Anterior cingulate cortex (tissue), 58 donors: ENCODE measurements at places on chromosomes 13 and 19.

DNA sequence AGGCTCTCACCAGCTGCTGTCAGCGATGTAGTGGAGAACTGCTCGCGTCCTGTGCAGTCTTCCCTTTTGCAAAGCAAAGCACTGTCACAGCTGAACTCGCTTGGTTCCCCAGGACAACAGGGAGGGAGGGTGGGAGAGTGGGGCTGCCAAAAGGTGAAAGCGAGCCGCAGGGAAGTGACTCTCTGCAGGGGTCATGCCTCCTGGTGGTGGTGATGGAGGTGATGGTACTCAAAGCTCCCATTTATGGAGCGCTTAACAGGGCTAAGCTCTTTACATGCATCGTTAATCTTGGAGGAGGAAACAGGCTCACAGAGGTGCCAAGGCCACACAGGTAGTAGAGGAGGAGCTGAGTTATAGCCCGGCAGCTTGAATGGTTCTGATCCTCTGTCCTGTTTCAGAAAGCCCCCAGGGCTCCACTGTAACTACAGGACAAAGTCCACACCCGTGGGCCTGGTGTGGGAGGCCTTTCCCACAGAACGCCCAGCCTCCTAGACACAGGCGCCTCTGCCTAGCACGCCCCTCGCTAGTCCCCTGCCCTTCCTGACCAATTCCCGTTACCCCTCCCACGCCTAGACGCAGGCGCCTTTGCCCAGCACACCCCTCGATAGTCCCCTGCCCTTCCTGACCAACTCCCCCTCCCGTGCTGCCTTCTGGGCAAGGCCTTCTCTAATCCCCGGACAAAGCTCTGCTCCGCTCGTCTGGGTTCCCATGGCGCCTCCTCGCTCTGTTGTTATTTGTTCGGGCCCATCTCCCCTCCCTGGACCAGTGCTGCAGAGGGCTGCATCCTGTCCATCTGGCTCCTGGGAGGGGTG, 10.7 kb downstream of the PPP1R37 start:
- DNase-seq, result no peak

DNA sequence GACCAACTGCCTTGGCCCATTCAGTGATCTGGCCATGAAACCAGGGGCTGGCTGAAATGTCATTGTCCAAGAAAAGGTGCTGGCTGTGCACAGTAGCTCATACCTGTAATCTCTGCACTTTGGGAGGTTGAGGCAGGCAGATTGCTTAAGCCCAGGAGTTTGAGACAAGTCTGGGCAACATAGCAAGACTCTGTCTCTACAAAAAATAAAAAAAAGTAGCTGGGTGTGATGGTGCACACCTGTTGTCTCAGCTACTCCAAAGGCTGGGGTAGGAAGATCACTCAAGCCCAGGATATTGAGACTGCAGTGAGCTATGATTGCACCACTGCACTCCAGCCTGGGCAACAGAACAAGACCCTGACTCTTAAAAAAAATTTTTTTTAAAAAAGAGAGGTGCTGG, 28.6 kb upstream of the C19orf12 start:
- DNase-seq, result no peak

GRCh38 chr19:44891016-44891882, at the start of gene TOMM40:
Gene TOMM40 (plus strand): TSS chr19:44891254. CDS start chr19:44891416, 162 bp downstream.
- no peak for DNase-seq

GRCh38 chr13:46340011-46340410, 47.0 kb downstream of the RUBCNL start:
- no peak for DNase-seq

GRCh38 chr19:13622766-13623715, 116.8 kb upstream of the CACNA1A start:
- no peak for DNase-seq

- no peak for DNase-seq
Observed at GRCh38 chr13:25351404-25351803, 20.4 kb upstream of the ATP8A2 start.

- no peak for DNase-seq
Observed at GRCh38 chr13:93603043-93603442, 376.4 kb downstream of the GPC6 start.

GRCh38 chr13:94324767-94325540, 154.5 kb downstream of the DCT start:
- no peak for DNase-seq

GRCh38 chr19:1283917-1284292, 1.8 kb upstream of the EFNA2 start:
- no peak for DNase-seq

DNA sequence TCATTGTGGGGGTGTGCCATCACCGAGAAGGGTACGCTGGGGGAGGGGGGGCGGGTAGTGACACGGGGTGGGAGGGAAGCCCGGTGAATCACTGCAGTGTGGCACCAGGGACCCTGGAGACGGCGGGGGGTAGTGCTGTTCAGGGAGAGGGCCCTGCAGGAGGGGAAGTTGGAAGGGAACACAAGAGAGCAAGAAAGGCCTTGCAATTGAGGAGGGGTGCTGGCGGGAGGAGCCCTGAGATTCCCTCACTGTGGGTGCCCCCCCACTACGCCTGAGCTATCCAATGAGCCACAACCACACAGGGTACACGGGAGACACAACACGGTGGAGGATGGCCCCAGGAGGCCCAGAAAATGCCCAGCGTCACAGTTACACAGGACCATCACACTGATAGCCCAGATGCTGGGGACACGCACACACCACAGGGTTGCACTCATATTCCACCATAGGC, 516 bp upstream of the ATP1A3 start:
- DNase-seq, result no peak

GRCh38 chr13:43357564-43357963, 334.2 kb downstream of the DNAJC15 start:
- no peak for DNase-seq

DNA sequence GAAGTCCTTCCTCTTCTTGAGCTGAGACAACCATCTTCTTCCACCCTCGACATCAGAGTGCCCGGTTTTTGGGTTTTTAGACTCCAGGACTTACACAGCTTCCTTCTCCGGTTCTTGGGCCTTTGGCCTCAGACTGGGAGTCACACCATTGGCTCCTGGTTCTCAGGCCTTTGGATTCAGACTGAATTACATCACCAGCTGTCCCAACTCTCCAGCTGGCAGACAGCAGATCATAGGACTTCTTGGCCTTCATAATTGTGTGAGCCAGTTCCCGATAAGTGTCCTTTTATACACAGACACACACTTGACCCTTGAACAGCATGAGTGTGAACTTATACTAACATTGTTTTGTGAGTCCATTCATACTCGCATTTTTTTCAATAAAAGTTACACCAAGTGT, 166.0 kb upstream of the UBL3 start:
- no peak for DNase-seq

DNA sequence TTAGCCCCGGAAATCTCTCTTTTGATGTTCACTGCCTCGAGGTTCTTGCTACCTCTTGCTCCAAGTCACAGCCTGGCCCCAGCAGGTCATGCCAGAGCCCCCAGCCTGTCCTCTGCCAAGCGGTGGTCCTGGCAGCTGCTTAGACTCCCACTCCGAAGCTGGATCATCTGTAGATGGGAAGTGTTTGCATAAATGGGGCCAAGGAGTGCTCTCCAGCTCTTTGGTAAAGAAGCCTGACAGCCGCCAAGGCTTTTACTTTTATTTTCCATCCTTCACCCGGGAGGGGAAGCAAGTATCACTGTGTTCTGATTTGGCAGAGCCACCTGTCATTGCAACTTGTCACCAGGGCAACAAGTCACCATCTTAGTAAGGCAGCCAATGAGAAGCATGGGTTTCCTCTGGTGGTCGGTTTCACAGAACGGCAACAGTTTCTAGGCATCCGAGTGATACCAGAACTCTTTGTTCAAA, 10.6 kb upstream of the RETN start:
- DNase-seq, result peak; percentile 51

DNA sequence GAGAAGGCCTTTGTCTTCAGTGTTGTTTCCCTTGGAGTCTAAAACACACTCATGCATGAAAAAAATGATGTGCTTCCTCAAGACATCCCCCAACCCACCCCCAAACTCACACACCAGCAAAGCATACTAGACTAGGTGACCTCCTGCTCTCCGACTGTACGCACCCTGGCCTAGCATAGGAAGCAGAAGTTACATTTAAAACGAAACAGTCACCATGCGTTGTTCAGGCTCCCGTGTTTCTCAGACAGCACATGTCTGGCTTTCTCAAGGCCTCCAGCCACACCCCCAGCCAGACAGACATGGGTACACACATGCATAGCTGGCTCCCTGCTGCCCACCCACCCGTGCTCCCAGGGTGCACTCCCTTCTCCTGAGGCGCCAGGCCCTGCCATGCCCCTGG, 28.7 kb upstream of the C1QTNF9 start:
- DNase-seq, result peak; percentile 23

DNA sequence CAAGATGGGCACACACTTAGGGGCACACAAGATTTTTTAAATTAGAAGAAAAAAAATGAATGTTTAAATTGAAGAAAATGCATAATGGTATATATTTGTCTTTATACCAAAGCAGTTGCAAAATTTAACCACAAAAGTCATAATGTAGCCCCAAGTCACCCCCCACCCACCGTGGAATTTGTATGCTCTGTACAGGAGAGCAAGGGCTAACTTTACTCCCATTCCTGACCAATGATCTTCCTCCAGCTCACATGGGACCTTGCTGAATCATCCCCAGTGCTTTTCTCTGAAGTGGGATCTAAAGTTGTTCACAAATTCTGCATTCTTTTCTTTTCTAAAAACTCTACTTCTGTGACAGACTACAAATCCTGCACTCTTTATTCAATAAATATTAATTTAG, 597.0 kb downstream of the UQCRFS1 start:
- DNase-seq, result no peak

- DNase-seq, result no peak
Observed at GRCh38 chr13:60745343-60745742, 348.3 kb downstream of the TDRD3 start.

DNA sequence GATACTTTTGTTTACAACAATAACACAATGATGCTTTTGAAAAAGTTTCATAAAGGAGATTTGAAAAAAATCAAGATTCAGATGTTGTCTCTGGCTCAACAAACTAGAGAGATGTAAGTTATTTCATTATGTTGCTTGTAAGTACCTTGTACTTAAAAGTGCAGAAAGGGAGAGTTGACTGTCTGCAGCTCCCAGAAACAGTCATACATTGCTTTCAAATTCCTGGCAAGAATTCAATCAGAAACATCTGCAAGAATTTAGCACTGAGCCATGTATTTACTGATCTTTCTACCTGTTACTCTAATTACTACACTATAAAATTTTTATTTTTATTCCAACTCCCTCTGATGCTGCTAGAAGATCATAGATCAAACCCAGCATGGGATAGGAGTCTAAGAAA, 1261.3 kb upstream of the SPRY2 start:
- no peak for DNase-seq

- peak; percentile 12 for DNase-seq
Observed at GRCh38 chr13:99015606-99016490, 38.0 kb upstream of the DOCK9 start.

DNA sequence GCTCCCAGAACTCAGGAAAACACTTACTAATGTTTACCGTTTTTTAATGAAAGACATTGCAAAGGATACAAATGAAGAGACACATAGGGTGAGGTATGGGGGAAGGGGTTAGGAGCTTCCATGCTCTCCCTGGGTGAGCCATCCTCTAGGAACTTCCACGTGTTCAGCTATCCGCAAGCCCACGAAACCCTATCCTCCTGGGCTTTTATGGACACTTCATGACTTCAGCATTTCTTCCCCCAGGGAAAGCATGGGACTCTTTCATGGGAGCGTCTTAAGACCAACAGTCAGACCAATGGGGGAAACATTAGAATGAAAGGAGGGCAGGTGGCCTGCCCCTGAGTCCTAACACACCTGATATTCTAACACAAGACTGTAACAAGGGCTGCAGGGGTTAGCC, 6.6 kb upstream of the ESD start:
- no peak for DNase-seq

- no peak for DNase-seq
Observed at GRCh38 chr13:44431150-44431549, 57.5 kb downstream of the SERP2 start.

GRCh38 chr19:18501832-18502231, 20.0 kb downstream of the ELL start:
- DNase-seq, result no peak

GRCh38 chr13:51858433-51859247, 3.1 kb upstream of the CCDC70 start:
- DNase-seq, result no peak

- no peak for DNase-seq
Observed at GRCh38 chr13:33624253-33624652, 193.7 kb upstream of the RFC3 start.

DNA sequence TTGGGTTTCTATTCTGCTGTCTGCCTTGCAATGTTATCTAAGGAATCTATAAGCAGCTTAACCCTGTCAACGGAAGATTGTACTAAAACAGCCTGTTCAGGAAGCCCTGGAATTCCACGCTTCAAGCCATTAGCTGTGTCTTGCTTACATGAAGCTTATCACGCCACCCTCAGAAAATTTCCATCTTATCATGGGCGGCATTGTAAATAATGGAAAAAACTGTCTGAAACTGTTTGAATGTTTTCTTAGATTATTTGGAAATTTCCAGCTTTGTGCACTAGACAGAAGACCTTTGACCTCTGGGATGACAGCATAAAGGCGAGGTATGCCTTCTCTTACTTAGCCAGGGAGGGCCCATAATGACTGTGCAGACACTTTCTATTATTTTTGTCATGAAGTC, 319.7 kb downstream of the KCNRG start:
- DNase-seq, result no peak

DNA sequence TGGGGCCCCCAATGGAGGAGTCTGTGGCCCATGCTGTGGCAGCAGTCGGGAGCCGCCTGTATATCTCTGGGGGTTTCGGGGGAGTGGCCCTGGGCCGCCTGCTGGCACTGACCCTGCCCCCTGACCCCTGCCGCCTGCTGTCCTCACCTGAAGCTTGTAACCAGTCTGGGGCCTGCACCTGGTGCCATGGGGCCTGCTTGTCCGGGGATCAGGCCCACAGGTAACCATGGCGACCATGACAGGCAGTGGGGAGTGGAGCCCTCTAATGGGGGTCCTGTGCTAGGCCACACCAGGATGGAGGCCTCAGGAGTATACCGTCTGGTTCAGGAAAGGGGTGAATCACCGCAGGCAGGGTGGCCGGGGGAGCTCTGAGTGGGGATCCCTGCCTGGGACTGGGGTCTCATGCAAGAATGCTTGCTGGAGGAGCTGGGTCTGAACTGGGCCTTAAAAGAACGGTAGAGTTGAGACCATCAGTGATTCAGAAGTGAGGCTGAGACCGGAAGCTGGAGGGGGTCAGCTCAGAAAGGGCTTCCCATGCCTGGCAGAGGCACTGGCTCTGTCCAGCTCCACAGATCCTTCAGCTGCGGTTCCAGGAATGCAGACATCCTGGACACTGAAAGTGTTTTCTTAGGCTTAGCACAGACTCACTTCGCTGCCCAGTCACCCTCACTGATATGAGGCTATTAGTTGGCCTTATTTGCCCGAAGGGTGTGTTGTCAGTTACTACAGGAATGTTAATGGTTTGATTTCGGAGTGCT, 29.1 kb downstream of the CNFN start:
- DNase-seq, result no peak

DNA sequence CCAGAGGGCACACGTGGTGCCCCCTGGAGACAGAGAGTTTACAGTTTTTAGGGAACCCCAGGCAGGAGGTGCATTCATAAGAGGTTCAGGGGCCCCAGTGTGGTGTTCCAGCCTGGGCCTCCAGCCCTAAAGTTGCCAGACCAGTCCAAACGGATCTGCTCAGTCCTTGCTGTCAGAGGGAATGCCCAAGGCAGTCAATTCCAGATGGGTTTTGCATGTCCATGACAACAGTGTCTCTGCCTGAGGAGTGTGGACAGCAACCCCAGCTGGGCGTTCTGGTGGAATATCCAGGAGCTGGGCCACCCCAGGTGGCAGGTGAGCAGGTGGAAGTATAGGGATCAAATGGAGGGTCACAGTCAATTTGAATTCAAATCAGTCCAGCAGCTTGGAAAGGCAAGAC, 25.3 kb downstream of the FBXO27 start:
- DNase-seq, result no peak
